ENCODE measurements at places on chromosomes 11 and 22.

GRCh38 chr11:12581923-12582322 lies 92.3 kb upstream of the TEAD1 start:
- no peak for DNase-seq

DNA sequence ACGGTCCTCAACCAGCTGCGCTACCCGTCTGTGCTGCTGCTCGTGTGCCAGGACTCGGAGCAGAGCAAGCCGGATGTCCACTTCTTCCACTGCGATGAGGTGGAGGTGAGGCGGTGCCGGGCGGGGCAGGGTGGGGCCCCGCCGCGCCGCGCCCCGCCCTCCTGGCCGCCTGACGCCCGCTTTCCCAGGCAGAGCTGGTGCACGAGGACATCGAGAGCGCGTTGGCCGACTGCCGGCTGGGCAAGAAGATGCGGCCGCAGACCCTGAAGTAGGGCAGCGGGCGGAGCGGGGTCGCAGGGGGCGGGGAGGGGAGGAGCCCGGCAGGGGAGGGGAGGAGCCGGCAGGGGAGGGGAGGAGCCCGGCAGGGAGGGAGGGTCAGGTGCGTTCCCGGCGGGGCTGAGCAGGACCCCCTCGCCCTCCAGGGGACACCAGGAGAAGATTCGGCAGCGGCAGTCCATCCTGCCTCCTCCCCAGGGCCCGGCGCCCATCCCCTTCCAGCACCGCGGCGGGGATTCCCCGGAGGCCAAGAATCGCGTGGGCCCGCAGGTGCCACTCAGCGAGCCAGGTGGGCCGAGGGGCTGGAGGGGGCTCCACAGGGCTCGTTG lies 14.7 kb downstream of the EPS8L2 start:
- DNase-seq, result no peak

DNA sequence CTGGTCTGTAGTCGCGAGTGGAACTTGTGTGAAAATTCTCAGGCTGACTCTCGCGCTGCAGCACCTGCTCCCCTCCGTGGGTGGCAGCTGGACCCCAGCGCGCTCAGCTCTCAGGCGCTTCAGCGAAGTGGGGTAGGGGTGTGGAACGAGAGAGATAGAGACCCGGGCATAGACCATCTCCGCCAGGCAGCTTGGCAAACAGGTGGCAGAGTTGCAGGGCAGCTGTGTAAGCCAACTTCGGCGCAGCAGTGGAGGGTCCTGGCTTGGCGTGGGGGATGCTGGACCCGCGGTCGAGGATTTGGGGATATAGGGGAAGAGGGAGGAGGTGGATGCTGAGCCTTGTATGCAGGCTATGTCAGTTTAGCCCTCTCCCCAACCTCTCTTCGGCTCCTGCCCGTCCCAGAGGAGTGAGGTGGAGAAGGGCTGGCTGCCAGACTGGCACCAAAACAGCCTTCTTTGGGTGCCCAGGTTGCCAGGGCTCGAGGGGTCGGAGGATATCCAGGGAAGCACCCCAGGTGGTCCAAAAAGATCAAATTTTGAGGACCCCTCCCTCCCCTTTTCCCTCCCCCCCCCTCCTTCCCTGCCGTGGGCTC lies 746 bp upstream of the CALCB start:
- DNase-seq, result no peak

DNA sequence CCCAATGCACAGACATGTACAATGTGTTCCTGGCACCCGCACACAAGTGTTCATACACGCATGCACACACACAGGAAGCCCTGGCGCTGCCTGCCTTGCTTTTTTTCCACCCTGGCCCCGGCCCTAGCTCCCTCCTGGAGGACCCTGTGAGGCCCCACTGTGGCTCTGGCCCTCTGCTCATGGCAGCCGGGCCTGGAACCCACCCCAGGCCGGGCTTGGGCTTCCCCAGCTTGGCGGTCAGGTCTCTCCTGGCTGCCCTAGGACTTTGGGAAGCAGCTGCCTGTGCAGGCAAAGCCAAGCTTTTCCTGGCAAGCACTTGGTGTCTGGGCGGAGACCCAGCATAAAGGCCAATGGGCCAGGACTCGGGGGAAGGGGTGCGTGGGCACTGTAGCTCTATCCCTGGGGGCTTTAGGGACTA lies 30.5 kb downstream of the CD82 start:
- no peak for DNase-seq

DNA sequence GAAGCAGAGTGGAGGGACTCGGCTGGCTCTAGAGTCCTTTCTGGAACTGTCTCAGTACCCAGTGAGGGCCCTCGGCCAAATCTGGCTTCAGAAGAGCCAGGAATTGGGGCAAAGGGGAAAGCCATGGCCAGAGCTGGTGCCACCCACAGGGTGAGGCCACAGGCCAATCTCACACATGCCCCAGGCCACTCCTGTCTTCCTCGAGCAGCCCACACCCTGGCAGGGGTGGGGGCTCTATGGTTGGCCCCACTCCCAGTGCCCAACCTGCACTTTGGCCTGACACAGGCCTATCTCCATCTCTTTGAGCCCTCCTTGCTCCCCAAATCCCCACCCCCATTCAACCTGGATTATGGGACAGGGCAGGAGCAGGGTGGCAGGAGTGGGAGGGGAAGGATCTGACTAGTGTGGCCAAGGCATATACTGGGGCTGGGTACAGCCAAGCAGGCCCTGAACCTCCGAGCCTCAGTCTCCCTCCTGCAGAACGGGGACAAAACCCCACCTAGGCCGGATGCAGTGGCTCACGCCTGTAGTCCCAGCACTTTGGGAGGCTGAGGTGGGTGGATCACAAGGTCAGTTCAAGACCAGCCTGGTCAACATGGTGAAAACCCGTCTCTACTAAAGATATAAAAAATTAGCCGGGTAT lies 6.9 kb downstream of the TST start:
- no peak for DNase-seq

Measured in inflammatory macrophage (primary cell).